ENCODE measurements at places on chromosomes 7 and 10. TPM values are rescaled to one million over a fixed set of nuclear protein-coding genes. Genes with fewer than 3 reads are reported as not detected.

The ACTL6B gene
- total RNA-seq: 2.4 TPM

The IGF2BP3 gene
- total RNA-seq: 117 TPM

DNA sequence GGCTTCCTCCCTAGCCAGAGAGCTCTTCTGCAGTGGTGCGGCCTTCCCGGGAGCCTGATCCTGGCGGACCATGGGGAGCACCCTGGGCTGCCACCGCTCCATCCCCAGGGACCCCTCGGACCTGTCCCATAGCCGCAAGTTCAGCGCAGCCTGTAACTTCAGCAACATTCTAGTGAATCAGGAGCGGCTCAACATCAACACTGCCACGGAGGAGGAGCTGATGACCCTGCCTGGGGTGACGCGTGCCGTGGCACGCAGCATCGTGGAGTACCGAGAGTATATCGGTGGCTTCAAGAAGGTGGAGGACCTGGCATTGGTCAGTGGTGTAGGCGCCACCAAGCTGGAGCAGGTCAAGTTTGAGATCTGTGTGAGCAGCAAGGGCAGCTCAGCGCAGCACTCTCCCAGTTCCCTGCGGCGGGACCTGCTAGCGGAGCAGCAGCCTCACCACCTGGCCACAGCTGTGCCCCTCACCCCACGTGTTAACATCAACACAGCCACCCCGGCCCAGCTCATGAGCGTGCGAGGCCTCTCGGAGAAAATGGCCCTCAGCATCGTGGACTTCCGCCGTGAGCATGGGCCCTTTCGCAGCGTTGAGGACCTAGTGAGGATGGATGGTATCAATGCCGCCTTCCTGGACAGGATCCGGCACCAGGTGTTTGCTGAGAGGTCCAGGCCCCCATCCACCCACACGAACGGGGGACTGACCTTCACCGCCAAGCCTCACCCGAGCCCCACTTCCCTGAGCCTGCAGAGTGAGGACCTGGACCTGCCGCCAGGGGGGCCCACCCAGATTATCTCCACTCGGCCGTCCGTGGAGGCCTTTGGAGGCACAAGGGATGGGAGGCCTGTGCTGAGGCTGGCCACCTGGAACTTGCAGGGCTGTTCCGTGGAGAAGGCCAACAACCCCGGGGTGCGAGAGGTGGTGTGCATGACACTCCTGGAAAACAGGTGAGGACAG, 1.5 kb downstream of the EEPD1 start:
- no peak for DNase-seq

DNA sequence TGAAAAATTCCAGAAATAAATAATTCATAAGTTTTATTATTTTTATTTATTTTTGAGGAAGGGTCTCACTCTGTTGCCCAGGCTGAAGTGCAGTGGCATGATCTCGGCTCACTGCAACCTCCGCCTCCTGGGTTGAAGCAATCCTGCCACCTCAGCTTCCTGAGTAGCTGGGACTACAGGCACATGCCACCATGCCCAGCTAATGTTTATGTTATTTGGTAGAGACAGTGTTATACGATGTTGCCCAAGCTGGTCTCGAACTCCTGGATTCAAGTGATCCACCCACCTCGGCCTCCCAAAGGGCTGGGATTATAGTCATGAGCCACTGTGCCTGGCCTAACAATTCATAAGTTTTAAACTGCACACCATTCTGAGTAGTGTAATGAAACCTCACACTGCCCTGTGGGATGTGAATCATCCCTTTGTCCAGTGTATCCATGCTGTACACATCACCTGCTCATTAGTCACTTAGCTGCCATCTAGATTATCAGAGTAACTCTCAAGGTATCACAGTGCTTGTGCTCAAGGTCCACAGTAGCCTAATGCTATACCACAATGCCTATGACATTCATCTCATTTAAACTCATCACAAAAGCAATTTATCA, 17.9 kb downstream of the RTKN2 start:
- DNase-seq: no peak
